ACHN (cell line): ENCODE measurements at places on chromosomes 5 and 9.

DNA sequence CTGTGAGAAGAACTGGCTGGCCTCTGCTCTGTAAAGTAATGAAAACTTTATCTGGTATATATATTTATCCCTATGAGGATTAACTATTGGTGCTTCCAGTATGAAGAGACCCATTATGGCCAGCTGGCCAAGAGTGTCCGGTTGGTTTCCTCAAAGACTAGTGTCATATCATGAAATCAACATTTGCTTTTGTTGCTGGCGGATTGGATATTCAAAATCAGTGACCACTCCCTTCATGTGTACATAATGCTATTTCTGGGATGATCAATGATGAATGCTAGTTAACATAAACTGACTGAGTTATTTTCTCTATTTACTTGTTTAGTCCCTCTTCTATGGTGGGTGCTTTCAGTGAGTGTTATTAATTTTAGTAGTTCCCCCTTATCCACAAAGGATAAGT, 60.8 kb upstream of the NUDT12 start:
- no peak for DNase-seq

DNA sequence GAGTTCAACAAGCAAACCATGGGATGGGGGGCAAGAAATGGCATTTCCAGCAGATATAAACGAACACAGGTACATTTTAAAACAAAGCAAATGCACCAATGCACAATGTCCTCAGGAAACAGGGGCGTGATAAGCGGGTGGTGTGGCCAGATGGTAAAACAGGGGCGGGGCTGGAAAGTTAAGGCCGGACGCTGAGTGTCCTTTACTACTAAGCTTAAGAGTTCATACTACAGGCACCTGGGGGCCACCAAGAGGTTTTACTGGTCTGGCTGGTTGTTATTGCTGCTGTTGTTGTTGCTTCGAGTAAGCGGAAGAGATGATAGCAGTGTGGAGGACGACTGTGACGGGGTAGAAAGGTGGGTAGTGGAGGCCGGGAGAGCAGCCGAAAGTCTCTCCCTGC, 99.8 kb downstream of the ATPSCKMT start:
- DNase-seq = no peak

DNA sequence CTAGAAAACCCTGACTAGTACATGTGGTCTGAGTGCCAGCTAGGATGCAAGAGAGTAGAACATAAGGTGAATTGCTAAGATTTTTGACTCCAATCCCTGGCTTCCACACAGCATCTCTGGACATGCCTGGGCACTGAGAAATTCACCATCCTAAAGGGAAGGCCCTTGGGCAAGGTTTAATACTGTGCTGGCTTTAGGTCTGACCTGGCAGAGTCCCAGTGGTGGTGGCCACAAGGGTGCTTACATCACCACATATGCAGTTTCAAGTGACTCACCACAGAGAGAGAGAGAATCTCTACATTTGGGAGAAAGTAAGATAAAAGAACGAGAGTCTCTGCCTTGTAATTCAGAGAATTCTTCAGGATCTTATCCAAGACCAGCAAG, 661.6 kb upstream of the C9orf72 start:
- peak; percentile 48 for DNase-seq

DNA sequence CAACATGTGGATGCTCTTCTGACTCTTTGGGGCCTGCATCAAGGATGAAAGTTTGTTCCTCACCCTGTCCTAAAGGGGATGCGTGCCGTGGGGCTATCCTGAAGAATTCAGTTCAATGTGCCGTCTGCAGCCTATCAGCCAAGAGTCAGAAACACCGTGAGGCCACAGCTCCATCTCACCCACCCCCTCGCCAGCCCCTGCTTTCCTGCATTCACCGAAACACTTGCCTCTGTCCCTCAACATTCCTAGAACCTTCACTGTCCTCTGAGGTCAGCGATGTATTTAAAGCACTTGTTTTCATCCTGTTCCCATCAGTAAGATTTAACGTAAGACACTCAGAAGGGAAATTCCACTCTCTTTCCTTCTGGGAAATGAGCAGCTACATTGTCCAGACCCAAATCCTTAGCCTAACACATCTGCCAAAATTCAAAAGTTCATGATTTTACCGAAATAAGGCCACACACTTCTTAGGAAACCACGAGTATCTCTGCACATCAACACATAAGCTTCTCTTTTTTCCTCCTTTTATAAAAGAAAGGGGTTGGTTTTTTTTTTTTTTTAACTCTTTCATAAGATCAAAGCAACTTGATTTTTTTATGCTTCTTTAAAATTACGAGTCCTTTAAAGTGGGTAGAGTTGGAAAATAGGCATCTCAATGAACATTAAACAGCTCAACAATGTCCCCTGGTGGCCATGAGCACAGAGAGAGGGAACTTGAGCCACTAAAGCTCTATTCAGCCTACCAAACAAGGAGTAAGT, 100.7 kb downstream of the SUSD1 start:
- peak; percentile 86 for DNase-seq

- DNase-seq = peak; percentile 42
Observed at GRCh38 chr5:21802869-21803490, 1050.2 kb downstream of the CDH12 start.

GRCh38 chr5:96256795-96257470, 176.1 kb downstream of the PCSK1 start:
- DNase-seq = peak; percentile 26

GRCh38 chr9:35856882-35857281, 13.3 kb downstream of the OR13J1 start:
- no peak for DNase-seq

- no peak for DNase-seq
Observed at GRCh38 chr5:66459728-66460127, 136.5 kb upstream of the MAST4 start.

GRCh38 chr9:18798106-18798505, 234.9 kb downstream of the SAXO1 start:
- DNase-seq = no peak

- peak; percentile 88 for DNase-seq
Observed at GRCh38 chr5:139708877-139709581, 60.9 kb downstream of the CXXC5 start.

GRCh38 chr9:6426117-6426516, 13.1 kb downstream of the UHRF2 start:
- no peak for DNase-seq

- DNase-seq = no peak
Observed at GRCh38 chr5:116404016-116404415, 170.6 kb downstream of the SEMA6A start.

- DNase-seq = no peak
Observed at GRCh38 chr5:173792781-173793547, 95.2 kb upstream of the CPEB4 start.

- no peak for DNase-seq
Observed at GRCh38 chr5:146218168-146218567, 14.8 kb downstream of the RBM27 start.

DNA sequence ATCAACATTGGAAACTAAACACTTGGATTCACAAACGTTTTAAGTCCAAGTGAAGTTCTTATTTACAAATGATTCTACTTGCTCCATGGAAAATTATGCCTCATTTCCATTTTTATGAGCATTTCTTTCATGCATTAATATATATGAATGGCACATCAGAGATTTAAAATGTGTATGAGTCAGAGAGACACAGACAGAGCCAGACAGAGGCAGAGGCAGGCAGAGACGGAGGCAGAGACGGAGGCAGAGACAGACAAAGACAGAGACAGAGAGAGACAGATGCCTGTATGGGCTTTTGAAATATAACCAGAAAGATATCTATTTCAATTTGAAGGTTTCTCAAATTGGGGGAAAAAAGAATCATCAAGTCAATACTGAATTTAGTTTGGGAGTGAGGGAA, 649.0 kb downstream of the PTPRD start:
- DNase-seq = no peak

DNA sequence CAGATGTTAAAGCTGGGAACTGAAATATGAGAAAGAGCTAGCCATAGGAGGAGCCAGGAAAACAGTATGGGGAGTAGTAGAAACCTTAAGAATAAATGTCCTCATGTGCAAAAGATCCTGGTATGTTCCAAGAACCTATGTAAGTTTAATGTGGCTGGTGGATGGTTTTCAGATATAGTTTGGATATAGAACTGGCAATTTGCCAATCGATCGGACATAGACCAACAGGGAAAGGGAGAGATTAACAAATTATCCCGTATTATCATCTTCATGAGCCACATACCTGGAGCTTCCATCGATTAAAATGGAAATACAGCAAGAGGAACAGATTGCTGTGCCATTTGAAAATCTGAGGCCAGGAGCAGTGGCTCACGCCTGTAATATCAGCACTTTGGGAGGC, 388.7 kb downstream of the PRELID2 start:
- no peak for DNase-seq
